Glutamatergic neuron (in vitro differentiated cells): ENCODE measurements at places on chromosomes 2 and 18. TPM values are rescaled to one million over a fixed set of nuclear protein-coding genes. Genes with fewer than 3 reads are reported as not detected.

- DNase-seq: no peak
These were observed 13.3 kb downstream of the RIF1 start for GRCh38 chr2:151422917-151423439.

The VSNL1 gene
- total RNA-seq: 6.1 TPM

DNA sequence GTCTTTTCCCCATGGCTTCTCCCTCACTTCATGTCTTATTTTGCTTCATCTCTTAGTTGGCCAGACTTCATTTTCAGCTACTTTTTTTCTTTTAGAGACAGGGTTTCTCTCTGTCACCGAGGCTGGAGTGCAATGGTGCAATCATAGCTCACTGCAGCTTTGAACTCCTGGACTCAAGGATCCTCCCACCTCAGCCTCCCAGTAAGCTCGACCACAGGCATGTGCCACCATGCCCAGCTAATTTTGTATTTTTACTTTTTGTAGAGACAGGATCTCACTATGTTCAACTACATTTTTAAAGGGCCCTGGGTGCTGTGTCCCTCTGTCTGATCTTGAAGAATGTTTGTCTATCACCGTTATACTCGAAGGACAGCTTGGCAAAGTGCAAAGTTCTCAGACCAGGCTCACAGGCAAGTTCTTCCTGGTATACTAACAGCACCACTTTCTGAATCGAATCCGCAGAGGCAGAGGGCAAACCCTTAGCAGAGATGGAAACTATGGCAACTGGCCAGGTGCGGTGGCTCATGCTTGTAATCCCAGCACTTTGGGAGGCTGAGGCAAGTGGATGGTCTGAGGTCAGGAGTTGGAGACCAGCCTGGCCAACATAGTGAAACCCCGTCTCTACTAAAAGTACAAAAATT, 60.9 kb downstream of the SOWAHC start:
- DNase-seq: no peak

DNA sequence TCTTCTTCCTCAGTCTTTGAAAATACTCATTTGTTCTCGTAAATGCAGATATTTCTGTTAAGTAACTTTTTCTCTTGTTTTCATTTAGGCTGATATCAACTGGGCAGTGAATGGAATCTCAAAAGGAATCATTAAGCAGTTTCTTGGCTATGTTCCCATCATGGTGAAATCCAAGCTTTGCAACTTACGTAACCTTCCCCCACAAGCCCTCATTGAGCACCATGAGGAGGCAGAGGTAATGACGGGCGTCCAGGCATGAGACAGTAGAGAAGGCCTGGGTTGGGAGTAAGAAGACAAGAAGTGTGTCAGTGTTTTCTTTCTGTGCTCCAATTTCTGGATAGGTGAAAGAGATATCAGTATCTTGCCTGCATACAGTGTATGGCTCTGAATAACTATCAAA, 5.1 kb downstream of the POLR1B start:
- no peak for DNase-seq

DNA sequence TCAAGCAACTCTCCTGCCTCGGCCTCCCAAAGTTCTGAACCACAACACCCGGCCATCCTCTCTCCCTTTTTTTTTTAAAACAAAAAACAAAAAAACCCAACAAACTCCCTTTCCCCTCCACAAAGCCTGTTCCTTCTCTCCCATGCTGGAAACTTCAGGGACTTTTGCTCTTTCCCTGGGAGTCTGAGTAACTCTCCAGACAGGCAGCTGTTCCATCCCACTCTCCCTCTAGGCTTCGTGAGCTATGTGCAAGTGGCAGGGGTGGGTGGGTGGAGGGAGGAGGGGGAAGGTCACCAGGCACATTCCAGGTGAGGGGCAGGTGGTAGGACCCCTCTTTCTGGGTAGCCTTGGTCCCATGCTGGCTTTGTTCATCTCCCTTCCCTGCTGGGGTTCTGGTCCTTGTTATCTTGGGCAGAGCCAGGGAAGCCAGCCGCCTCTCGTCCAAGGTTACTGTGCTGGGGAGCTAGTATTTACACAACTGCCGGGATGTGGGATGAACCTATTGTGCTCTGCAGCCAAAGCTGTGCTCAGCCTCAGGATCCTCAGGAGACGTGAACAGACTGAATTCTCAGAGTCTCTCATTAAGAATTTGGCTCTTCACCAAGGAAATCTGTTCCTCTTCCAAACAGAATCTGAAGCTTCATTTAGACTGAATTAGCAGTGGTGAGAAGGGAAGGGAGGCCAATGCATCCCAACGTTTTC, 106.9 kb downstream of the LIPG start:
- no peak for DNase-seq

The CNGA3 gene
- 7.6 TPM for total RNA-seq

DNA sequence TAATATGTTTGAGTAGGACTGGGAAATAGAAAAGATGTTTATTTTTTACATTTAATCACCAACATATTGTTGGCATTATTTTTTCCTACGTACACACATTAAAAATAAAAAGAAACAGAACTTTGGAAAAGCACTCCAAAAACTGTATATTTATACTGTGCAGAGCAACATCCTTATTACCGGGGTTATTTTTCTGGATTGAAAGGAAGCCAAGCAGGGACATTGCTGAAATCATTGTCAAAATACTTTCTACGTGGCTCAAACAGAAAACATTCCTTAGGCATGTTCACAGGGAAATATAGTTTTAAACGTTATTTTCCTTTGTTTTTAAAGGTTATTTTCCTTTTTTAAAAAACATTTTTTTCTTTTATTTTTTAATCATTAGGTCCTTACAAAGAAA, 315.0 kb upstream of the SMIM21 start:
- no peak for DNase-seq

- DNase-seq: no peak
These were observed 245.0 kb upstream of the NT5C1B start for GRCh38 chr2:18834341-18834740.

The CD28 gene
- not detected for total RNA-seq

The ASIC4 gene
- total RNA-seq: 5.4 TPM

DNA sequence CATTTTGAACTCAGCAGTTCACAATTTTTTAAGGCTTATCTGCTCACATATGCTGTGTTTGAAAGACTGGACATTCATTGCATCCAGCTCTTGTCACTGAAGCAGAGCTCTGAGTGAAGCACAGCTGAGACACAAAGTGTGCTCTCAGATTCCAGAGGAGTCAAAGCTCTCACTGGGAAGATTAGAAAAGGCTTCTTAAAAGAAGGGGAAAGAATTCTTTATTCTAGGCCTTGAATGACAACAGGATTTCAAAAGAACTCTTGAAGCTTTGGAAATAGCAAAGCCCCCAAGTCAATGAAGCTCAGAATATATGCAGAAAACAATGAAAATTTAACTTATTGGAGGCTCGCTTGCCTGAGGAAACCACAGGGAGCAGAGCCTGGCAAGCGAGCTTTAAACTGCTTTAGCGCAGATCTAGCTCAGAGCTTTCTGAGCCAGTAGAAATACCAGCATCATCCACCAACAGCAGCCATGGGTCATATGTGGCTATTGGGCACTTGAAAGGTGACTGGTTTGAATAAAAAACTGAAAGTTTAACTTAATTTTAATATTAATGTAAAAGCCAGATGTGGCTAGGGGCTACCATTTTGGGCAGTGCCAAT, 369.7 kb downstream of the OSR1 start:
- DNase-seq: no peak

DNA sequence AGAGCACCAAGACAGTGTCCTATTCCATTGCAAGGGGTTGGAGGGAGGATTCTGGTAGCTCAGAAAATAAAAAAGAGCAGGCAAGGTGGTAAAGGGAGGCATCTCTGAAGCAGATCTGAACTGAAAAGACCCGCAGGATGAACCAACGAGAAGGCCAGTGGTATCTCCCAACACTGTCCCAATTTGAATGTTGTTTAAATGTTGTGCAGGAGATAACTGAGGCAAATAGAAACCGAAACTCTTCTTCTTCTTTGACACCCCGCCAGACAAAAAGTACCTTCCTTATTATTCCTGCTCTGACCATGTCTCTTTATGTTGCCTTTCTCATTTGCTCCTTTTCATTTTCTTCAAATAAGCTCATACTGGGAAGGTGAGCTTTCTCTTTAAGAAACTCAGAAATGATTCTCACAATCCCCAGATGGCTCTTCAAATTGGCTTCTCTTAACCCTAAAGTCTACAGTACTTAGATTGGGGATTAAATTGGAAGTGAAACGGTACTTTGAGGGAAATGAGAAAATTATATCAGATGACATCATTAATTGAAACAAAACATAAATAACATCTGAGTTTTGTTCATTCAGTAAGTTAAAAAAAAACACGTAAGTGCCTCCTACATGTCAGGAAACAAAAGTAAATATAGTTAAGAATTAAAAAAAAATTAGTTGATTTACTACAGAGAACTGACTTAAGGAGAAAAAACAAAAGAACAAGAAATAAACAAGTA, 143.6 kb downstream of the WDPCP start:
- DNase-seq: no peak

- DNase-seq: peak; percentile 97
These were observed 286.7 kb upstream of the VRK2 start for GRCh38 chr2:57759822-57760300.

The KCNS3 gene
- total RNA-seq: 5.5 TPM

The UCN gene
- 1.9 TPM for total RNA-seq

The CCL20 gene
- total RNA-seq: not detected

GRCh38 chr2:19549821-19550220, 191.4 kb upstream of the OSR1 start:
- no peak for DNase-seq

DNA sequence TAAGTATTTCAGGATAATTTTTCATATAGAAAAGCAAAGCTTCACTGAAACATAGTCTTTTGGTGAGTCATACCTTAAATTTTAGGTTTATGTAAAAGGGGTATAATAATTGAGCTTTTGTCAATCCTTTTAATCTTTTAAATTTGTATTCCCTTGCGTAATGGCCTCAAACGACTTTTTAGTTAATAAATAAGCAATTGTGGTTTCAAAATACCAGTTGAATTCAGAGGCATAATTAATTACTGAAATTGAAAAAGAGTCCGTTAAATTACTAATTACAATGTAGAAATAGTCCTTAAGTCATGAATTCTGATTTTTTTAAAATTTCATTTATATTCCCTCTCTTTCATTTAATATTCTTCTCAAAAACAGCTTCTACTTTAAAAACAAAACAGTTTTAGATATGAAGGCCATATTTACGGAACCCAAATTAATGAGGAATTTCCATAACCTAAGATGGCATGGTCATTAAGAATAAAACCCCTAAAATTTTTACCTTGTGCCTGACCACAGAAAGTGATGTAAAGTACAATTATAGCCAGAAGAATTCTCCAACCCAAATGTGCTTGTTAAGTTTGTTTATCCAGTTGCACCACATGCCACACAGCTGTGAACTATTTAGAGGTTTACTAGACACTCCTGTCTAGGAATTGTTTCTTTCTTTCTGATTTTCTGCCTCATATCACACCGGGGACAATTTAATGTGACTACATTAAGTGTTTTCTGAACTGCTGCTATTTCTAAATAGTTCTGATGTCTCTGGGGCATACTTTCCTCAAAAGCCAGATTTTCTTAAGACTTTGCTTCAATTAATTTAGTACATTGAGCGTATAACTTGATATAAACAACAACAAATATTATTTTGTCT, 60.7 kb upstream of the ITGA4 start:
- DNase-seq: no peak

DNA sequence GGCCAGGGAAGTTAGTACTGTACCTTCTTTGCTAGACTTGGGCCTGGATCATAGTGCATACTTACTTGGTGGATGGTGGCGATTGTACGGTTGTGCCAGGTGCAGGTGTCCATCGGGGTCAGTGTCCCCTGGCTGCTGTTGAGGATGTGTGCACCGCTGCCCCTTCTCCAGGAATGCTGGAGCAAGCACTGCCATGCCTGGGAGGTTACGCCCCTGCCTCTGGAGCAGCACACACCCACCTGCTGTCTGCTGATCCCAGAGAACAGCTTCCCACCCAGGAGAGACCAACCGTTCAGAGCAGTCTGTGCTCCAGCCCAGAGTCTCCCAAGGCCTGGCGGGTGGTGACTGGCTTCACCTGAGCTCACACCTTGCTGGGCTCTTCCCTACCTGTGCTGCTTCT, 286.8 kb upstream of the HS6ST1 start:
- DNase-seq: no peak

GRCh38 chr18:45060102-45060501, 379.4 kb downstream of the SETBP1 start:
- DNase-seq: no peak

DNA sequence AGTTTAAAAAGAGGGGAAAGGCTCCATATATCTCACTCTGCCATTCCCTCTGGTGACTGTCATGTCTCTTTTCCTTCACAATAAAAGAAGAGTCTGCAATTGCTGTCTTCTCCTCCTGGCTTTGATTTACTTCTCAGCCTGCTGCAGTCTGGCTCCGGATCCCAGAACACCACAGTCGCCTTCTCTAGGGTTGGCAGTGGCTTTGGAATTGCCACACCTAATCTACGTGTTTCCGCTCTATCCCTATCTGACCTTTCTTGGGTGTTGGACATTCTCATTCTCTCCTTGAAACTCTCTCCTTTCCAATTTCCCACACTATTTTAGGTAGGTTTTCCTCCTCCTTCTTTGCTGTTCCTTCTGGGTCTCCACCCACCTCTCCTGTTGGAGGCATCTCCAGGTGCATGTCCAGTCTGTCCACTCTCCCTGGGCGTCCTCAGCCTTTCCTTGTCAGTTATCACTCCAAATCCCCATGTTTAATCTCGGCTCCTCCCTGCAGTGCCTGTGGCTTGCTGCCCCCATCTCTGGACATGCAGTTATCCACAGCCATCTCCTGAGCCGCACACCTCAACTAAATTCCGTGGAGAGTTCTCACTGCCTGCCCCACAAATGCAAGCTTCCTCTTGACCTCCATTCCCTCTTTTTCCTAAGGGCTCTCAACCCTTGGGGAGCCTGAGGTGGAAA, 112.8 kb downstream of the KCTD1 start:
- DNase-seq: no peak

DNA sequence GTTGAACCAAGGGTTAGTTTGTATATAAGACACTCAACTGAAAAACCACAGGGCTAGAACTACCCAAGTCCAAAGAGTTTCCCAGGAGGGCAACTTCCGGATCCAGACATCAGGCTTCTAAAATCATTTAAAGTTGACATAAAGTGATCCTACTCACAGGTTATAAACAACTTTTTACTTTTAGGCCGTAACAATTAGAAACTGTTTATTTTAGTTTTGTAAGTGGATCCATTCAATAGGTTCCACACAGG, 454.6 kb downstream of the MEIS1 start:
- no peak for DNase-seq

GRCh38 chr18:5389356-5389755, 93.8 kb upstream of the ZBTB14 start:
- DNase-seq: no peak

The UPP2 gene
- total RNA-seq: not detected

The GREB1 gene
- total RNA-seq: 134 TPM
